ENCODE measurements at places on chromosomes 11 and 22. TPM values are rescaled to one million over a fixed set of nuclear protein-coding genes. Genes with fewer than 3 reads are reported as not detected.

GRCh38 chr22:36971341-36972125 lies 47.7 kb downstream of the TST start:
- DNase-seq, result peak; percentile 58

DNA sequence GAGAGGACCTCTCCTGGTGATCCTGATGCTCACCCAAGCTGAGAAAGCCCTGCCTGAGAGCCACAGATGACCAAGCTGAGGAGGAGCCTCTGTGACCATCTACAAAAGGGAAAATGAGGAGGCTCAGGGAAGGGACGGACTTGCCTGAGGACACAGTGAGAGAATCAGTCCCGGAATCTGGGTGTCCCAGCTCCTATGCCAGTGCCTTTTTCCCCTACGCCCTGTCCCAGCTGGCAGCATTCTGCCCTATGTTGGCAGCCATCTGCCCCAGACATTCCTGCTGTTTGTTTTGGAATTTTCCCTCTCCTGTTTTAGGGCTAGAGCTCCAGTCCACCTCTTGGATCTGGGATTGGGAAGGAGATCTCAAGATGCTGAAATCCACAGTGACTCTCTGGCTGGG lies 54.6 kb downstream of the C11orf58 start:
- no peak for DNase-seq

DNA sequence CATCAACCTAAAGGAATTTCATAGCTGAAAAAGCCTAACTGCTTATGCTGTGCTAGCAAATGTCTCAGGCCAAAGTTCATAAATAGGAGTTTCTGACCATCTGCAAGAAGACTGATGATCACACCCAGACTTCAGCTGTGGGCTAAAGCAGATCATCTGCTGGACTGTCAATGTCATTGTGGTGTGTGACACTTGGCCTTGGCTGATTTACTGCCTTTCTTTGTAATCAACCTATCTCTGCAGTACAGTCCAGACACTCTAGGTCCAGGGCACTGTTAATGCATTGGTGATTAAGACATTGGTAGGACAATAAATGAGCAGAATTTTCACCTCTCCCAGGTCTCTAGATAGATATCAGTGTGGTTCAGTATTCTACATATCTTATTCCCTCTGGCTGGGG lies 40.3 kb upstream of the SMCO4 start:
- no peak for DNase-seq

The PIK3C2A gene
- 92.3 TPM for total RNA-seq

GRCh38 chr11:91365986-91366585 lies 858.5 kb upstream of the FAT3 start:
- DNase-seq, result no peak

The MMP3 gene
- total RNA-seq, result 1.4 TPM

DNA sequence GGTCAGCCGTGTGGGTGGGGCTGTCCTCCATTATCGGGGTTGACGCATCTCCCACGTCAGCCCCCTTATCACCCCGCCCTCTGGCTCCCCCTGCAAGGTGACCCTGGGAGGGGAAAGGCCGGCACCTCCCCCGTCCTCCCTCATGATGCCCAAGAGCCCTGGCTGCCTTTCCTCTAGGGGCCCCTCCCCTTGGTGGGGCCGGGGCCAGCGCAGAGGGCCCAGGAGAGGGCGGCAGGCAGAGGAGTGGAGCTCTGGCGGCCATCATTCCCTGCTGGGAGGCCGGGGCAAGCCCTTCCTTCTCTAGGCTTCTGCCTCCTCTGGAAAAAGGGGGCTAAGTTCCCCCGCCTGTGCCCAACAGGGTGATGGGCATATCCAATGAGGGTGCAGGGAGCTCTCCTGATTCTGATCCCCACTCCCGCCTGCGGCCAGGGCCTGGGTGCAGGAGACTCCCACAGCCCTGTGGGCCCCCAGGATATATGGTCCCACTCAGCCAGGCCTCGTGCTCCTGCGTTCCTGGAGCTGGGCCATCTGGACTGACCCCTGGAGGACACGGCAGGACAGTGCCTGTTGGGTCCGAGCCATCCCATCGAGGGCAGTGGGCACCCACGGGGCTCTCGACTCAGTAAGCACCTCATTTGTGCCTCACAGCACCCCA lies 12.3 kb downstream of the MYRF start:
- DNase-seq, result no peak

The PRRG4 gene
- total RNA-seq, result 5.1 TPM

DNA sequence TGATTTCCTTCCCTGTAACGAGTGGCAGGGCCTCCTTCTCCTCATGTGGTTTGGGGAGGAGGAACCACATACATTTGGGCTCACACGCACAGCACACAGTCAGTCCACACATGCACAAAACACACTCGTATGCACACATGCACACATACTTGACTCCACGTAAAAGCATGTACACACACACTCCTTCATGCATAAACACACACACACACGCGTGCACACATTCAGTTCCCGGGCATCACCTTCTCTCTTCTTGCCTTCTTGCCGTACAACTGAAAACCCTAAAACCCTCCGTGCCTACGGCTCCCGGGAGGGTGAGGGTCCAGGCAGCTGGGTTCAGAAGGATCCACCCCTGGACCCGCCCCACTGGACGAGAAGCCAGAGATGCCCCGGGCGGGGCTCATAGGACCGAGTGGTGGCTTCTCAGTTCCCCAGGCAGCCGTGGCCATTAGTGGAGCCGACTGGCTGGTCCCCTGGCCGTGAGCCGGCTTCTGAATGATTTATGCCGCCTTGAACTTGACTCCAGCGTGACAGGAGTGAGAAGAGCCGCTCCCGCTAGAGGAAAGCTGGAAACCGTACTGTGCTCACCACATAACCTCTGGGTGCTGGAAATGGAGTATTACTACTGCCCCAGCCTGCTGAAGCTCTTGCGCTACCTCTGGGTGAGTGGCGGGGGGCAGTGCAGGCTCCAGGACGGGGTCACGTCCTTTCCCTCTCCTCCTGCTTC lies 117.4 kb downstream of the KIAA1671 start:
- DNase-seq, result no peak

The SHANK2 gene
- total RNA-seq, result 6.2 TPM

- no peak for DNase-seq
These were observed 35.9 kb downstream of the PIK3C2A start for GRCh38 chr11:17171916-17172315.

DNA sequence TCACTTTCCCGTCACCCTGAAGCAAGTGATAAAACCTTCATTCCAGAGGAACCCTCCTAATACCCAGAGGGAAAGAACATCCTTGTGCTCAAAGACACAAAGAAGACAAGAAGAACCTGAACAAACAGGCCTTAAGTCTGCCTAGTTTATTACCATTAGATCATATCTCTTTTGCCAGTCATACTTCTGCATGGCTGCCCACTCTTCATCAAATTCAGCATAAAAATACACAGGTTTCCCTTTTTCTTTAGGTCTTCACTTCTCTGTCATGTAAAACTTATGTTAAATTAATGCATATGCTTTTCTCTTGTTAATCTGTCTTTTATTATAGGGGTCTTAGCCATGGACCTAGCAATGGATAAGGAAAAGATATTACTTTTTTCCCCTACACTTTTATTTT lies 459.7 kb downstream of the DLG2 start:
- no peak for DNase-seq

DNA sequence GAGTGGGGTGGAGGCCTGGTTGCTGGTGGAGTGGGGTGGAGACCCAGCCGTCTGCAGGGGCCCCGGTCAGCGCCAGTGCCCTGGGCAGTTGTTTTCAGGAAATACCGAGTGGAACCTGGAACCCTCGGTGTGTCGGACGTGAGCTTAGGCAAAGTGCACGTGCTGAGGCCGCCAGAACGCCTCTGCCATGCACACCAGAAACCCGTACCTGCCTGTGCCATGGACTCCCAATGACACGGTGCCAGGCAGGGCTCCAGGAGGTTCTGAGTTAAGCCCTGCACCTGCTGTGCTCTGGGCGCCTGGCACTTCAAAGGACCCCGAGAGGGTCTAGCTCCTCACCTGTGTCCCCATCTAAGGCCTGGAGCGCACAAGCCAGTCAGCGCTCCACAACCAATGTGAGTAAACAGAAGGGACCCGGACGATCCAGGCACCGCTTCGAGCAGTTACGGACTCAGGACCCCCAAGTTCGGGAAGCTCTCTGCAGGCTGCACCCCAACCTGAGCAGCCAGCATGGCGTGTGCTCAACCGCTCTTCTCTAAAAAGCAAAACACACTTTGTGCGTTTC lies 12.3 kb downstream of the TOLLIP start:
- DNase-seq, result no peak

GRCh38 chr22:25407859-25408229 lies 156.6 kb upstream of the GRK3 start:
- DNase-seq, result no peak

The OR52E4 gene
- not detected for total RNA-seq

The GAL gene
- 1.0 TPM for total RNA-seq

The PDE2A gene
- total RNA-seq, result 18.6 TPM

GRCh38 chr11:72410956-72411355 lies 23.4 kb downstream of the CLPB start:
- no peak for DNase-seq

DNA sequence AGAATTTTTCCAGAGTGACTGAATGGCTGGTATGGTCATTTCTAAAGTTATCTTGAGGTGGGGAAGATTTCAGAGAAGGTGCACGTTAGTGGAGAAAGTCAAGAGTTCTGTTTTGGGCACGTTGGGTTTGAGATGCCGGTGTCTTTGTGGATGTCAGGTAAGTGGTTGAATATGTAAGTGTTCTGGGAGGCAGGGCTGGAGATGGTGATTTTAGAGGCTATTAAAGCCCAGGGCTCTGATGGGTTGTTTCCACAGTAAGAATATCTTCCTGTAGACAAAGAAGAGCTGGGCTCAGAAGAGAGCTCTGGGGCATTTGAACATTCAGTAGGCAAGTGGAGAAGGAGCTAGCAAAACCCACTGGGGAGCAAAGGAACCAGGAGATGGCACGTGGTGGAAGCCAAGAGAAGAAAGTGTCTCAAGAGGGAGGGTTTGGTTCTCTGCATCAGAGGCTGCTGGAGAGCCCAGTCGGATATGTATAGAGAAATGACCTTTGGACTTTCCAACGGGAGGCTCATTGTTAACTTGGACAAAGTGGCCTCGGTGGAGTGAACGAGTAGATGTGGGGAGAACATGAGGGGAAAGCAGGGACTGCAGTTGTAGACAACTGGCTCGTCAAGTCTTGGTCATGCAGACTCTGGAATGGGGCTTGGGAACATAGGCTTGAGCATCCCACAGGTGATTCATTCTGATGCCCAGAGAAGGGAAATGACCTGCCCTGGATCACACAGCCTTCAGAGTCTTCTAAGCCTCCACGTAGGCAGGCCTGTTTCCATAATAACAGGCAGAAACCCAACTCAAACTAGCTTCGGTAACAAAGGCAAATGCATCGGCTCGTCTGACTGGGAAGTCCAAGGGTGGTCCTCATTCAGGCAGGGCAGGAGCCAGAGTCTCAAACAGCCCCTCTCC lies 98.4 kb upstream of the PARVA start:
- no peak for DNase-seq

DNA sequence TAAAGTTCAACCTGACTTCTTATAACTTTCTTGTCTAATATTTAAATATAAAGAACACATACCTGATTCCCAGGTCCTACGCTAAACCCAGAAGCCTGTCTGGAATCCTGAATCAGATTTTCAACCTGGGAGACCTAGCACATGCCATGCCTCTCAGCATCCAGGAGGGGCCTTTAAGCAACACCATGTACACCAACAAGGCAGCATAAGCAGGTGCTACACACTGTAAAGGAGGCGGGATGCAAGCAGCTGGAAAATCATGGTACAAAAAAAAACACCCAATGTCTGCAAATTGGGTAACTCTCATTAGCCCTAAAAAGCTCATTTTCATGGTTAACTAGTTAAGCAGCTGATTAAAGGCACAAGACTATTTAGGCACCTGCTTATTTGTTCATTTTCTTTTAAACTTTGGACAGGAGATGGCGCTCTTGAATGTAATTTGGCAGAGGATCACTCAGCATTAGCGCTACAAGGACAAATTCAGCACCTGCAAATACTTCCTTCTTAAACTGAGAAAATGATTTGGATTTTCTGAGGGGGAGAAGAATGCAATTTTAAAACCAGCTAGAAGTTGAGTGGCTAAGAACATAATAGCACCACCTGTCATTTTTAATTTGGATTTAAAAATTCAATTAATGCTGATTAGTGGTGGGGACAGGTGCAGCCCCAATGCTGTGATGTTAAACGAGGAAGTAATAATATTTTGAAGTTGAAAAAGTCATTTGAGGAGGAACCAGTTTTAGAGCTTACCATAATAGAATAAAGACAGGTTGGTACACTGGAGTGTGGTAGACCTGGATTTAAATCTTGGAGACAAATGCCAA lies 104.0 kb downstream of the FAR1 start:
- DNase-seq, result peak; percentile 59

All from urinary bladder (tissue), 4 donors.